NCI-H1930 (cell line): ENCODE measurements at places on chromosomes 3 and 15.
A peak's percentile ranks its signal among the peaks of the same experiment; 100 is the strongest.

GRCh38 chr15:55197719-55198118 lies 978 bp upstream of the RSL24D1 start:
- no peak for DNase-seq

GRCh38 chr3:73656241-73656890 lies 31.6 kb upstream of the PDZRN3 start:
- DNase-seq, result no peak

- DNase-seq, result no peak
These were observed 534 bp downstream of the FRMD5 start for GRCh38 chr15:44194323-44195150.

DNA sequence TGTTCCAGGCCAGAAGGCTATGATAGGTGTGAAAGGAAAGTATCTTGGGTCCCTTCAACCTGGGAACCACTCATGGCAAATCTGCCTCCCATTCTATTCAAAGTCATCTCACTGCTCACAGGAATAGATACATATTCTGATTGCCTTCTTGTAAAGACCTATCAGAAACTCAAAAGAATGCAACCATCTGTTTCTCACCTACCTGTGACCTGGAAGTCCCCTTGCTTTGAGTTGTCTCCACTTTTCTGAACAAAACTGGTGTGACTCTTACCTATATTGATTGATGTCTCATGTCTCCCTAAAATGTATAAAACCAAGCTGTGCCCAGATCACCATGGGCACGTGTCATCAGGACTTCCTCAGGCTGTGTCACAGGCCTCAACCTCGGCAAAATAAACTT lies 1149.3 kb downstream of the NSUN3 start:
- no peak for DNase-seq

DNA sequence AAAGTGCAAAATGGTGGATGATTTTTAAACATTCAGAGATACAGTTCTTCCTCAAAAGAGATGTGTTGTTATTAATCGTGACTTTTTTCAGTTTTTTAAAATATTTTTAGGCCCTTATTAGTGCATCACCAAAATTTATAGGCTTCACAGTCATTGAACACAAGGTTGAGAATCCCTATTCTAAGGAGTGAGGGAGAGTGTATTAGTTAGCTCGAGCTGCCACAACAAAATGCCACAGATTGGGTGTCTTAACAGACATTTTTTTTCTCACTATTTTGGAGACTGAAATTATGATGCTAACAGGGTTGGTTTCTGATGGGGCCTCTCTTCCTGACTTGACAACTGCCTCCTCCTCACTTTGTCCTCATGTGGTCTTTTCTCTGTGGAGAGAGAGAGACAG lies 145.9 kb upstream of the TPRG1 start:
- no peak for DNase-seq

- DNase-seq, result no peak
These were observed 37.1 kb downstream of the MAGI1 start for GRCh38 chr3:66001626-66002025.

- DNase-seq, result no peak
These were observed 3.3 kb upstream of the CNTN3 start for GRCh38 chr3:74617776-74618175.

GRCh38 chr3:136595913-136596697 lies 156.1 kb downstream of the STAG1 start:
- DNase-seq, result no peak

DNA sequence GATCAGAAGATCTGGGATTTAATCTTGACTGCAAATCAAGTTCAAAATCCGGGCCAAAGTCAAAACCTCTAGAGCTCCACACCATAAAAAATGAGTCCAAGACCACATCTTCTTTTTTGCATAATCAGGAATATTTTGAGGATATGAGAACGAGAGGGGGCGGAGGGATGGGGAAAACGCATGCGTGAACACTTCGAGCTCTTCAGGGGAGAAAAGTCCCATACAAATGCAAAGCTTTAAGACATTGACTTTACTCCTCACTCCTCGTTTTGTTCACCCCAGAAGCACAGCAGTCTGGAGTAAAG lies 68.2 kb downstream of the SUMF1 start:
- DNase-seq, result no peak

- DNase-seq, result no peak
These were observed 20.9 kb downstream of the BBX start for GRCh38 chr3:107543666-107544065.

- DNase-seq, result no peak
These were observed 19.1 kb downstream of the PAQR9 start for GRCh38 chr3:142944342-142944741.

- DNase-seq, result no peak
These were observed 58.6 kb downstream of the TMOD3 start for GRCh38 chr15:51887887-51888592.

DNA sequence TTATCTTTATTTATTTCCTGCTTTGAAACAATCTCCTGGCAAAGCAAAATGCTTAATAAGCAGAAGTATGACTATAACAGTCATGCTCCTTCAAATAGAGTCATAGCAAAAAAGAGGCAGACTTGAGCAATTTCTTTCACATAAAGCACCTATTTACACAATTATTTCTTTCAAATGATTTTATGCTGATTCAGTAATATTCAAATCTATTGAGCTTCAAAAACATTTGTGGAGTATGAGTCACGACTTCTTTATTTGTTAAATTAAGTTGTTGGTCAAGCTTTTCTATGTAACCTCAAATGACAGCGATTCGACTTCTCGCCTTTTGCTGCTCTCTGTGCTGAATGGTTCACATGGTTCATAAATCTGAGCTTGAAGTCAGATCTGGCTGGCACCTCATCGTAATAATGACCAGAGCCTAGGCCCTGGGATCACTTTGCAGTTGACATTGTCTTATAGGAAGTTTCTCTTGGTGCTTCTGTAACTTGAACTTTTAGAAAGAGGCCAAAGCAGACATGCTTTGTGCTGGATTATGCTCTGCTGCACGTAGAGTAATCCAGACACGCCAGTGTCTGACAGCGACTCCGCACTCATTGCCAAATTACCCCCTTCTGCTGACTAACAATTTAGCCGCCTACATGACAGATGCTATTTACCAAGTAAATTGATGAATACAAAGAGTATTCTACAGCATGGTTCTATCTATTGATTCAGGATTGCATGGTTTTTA lies 139.0 kb downstream of the MCTP2 start:
- peak; percentile 14 for DNase-seq

GRCh38 chr3:28268989-28269388 lies 27.6 kb downstream of the CMC1 start:
- no peak for DNase-seq

GRCh38 chr3:66075281-66075680 lies 36.6 kb upstream of the MAGI1 start:
- DNase-seq, result no peak

- no peak for DNase-seq
These were observed 48.7 kb upstream of the MDFIC2 start for GRCh38 chr3:70360979-70361760.

DNA sequence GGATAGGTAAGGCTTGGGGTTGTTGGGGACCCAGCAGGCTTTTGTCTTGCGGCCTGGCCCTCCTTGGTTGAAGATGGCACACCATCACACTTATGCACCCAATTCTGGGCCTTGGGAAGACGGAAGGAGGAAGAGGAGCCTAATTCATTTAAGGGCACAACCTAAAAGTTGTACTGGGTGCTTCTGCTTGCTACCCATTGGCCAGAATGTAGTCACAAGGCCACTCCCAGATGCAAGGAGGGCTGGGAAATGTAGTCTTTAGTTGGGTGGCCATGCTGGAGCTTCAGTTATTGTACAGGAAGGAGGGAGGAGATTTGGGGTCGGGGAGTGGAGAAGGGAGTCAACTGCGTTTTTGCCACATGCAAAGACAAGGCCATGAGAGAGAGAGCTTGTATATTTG lies 109.2 kb downstream of the TMEM266 start:
- DNase-seq, result no peak

GRCh38 chr15:46502667-46503066 lies 867.8 kb downstream of the SQOR start:
- DNase-seq, result no peak

DNA sequence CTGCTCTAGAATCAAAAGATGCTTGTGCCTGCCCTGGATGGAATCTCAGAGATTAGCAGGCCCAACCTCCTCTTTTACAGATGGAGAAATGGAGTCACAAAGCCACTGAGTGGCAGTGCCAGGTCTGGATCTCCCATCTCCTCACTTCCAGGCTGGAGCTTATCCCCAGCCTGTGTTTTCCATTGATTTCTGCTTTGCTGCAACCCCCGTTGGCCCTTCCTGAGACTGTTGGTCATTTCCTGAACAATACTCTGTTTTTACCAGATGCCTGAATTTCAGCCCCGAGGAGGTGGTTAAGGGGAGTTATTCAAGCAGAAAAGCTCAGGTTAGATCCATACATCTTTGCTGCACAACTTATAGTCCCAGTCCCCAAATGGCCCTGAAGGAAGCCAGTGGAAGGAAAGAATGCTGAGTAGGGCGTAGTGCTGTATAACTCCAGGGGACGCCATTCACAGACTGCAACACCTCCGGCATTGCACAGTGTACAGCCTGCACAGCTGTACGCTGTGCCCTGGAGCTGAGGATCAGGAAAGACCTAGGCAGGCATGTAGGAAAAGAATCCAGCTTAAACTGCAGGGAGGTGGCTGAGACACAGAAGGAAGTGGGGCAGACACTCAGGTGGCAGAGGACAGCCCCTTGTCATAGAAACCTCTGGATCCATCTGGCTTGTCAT lies 77.5 kb downstream of the RPLP1 start:
- no peak for DNase-seq
